SK-N-SH (cell line): ENCODE measurements at places on chromosomes 2 and 18. TPM values are rescaled to one million over a fixed set of nuclear protein-coding genes. Genes with fewer than 3 reads are reported as not detected.
A peak's percentile ranks its signal among the peaks of the same experiment; 100 is the strongest.

SOX11 gene
- 2.9 and 3.4 TPM in 2 replicates for polyA plus RNA-seq

- peak; percentile 38 for DNase-seq
Observed at GRCh38 chr2:27807476-27807875, 36.0 kb downstream of the MRPL33 start.

WDR43 gene
- 35.1 and 48.5 TPM in 2 replicates for polyA plus RNA-seq

PSTPIP2 gene
- polyA plus RNA-seq, result 9.5 and 9.8 TPM in 2 replicates

- DNase-seq, result peak; percentile 52
Observed at GRCh38 chr2:132923787-132924186, 253.8 kb upstream of the LYPD1 start.

GRCh38 chr18:56709463-56709862, 58.3 kb downstream of the WDR7 start:
- DNase-seq, result peak; percentile 23

DNA sequence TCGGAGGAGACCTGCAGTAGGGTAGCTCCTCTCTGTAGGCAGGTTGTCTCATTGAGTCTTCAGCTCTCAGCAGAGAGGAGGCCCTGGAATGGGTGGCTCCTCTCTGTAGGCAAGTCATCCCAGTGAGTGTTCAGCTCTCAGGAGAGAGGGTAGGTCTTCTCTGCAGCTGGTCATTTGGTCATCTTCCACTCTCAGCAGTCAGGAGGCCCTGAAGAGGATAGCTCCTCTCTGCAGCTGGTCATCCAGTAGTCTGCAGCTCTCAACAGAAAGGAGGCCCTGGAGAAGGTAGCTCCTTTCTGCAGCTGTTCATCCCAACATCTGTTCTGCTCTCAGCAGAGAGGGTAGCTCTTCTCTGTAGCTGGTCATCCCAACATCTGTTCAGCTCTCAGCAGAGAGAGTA, 26.0 kb upstream of the RUFY4 start:
- no peak for DNase-seq

- DNase-seq, result no peak
Observed at GRCh38 chr2:124187948-124188347, 162.9 kb downstream of the CNTNAP5 start.
